CD4-positive, alpha-beta memory T cell (primary cell): ENCODE measurements at places on chromosomes 13 and 19. TPM values are rescaled to one million over a fixed set of nuclear protein-coding genes. Genes with fewer than 3 reads are reported as not detected.

GRCh38 chr13:30002577-30002976 is 152.2 kb upstream of the UBL3 start:
- DNase-seq, result no peak

The SOX21 gene
- not detected for total RNA-seq

The ADPRHL1 gene
- 1.3 TPM for total RNA-seq

The SRRM5 gene
- total RNA-seq, result 0.99 TPM

The TNFSF9 gene
- total RNA-seq, result 0.99 TPM
